ENCODE measurements at places on chromosomes 3 and 15.

GRCh38 chr3:122893754-122894668, 99.1 kb downstream of the SLC49A4 start:
- no peak for DNase-seq

DNA sequence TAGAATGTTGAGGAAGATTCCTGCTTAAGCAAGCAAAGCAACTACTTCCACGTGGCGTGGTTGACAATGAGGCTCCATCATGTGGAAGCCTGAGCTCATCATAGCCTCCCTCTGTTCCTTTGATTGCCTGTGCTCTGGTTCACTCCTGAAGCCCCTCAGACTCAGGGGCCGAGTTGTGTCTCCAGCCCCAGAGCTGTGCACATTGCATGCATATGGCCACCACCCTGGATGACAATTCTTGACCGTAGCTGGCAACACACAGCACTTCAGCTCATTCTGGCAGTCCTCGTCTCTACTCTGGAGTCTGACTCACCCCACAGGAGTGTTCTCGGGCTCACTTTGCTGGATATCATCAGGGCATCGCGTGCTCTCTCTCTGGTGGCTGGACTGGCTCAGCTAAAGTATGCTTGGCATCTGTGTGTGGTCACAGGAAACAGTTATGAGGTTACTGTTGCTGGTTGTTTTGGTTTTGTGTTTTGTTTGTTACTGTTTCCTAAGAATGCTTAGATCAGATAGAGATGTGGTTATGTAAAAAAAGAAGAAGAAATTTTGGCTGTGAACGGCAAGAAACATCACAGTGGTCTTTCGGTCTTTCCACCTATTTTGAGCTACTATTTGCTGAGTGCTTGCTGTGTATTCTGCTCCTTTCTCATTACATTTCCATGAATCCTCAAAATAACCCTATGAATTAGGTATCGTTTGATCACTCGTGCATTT, 41.6 kb upstream of the MRPS22 start:
- DNase-seq = no peak

- DNase-seq = no peak
Measured at GRCh38 chr15:76776480-76776879, 128.7 kb downstream of the SCAPER start.

- peak; percentile 66 for DNase-seq
Measured at GRCh38 chr3:141243271-141243707, 11.7 kb downstream of the PXYLP1 start.

DNA sequence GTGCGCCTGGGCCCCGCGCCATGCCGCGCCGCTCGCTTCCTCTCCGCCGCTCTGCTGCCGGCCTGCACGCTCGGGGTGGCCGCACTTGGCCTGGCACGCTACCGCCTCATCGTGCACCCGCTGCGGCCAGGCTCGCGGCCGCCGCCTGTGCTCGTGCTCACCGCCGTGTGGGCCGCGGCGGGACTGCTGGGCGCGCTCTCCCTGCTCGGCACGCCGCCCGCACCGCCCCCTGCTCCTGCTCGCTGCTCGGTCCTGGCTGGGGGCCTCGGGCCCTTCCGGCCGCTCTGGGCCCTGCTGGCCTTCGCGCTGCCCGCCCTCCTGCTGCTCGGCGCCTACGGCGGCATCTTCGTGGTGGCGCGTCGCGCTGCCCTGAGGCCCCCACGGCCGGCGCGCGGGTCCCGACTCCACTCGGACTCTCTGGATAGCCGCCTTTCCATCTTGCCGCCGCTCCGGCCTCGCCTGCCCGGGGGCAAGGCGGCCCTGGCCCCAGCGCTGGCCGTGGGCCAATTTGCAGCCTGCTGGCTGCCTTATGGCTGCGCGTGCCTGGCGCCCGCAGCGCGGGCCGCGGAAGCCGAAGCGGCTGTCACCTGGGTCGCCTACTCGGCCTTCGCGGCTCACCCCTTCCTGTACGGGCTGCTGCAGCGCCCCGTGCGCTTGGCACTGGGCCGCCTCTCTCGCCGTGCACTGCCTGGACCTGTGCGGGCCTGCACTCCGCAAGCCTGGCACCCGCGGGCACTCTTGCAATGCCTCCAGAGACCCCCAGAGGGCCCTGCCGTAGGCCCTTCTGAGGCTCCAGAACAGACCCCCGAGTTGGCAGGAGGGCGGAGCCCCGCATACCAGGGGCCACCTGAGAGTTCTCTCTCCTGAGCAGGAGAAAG, 951 bp downstream of the GPR62 start:
- peak; percentile 68 for DNase-seq

GRCh38 chr3:42582474-42583070, 805 bp upstream of the SEC22C start:
- DNase-seq = no peak

- DNase-seq = no peak
Measured at GRCh38 chr15:58451826-58452225, 20.0 kb downstream of the LIPC start.

DNA sequence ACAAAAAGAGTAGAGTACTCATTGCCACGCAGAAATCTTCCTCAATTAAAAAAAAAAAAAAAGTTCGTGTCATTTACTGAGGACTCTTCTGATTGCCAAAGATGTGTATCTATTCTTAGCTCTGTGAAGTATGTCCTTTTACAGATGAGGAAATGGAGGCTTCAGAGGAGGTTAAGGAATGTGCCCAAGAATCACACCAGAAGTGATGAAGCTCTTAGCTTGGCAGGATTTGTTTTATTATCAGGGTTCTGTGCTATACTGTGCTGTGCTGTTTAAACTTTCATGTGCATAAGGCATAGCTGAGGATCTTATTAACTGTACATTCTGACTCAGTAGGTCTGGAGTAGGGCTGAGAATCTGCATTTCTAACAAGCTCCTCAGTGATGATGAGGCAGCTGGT, 665.2 kb upstream of the ADAMTS9 start:
- DNase-seq = no peak

GRCh38 chr3:155517903-155518302, 224.4 kb upstream of the STRIT1 start:
- no peak for DNase-seq

DNA sequence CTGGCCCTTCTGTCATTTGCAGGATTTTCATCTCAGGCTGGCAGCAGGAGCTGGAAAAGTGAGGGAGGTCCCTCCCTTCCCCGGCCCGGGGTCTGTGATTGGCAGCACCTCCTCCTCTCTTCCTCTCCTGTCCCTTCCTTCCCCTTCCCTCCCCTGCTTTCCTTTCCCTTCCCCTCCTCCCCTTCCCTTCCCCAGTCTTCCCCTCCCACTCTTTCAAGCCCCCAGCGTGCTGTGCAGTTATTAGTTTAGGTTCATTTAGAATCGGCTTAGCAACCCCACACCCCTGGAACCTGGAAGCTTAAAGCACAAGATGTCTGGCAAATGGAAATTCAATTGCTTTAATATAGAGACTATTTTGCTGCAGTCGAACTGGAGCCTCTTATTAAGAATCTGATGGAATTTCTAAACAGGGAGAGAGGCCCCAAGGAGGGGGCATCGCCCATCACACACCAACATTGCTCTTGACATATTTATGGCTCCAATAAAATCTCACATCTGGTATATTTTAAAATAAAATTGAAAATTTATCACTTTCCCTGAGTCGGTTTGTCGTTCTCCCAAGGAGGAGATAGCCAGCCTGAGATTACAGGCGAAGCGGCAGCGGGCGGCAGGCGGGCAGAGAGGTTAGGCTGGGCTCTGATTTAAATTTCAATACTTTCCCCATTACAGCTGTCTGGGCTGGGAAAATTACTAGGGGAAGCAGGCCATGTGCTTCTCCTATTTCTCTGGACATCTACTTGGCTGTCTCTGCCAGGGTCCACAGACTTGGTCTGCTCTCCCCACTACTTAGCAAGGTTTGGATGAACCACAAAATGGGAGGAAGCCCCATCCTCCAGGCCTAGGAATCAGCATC, 98.9 kb downstream of the LINGO1 start:
- DNase-seq = no peak

DNA sequence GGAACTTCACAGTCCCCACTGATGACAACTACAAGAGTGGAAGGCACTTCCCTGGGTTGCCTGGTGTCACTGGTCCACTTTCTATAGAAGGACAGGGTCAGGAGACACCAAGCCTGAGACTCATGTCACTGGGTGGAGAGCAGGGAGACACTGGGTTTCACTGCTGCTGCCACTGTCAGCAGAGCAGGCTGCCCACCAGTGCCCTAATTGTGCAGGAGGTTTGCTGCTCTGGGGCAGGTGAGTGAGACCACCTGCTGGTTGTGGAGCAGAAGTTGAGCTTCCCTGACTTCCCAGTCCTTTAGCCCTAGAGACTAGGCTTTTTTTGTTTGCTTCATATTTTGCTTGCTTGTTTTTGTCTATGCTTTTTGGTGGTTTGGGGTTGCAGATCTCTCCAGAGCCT, 528.4 kb upstream of the RGMA start:
- no peak for DNase-seq

- no peak for DNase-seq
Measured at GRCh38 chr3:112308151-112308911, 14.3 kb upstream of the SLC9C1 start.

DNA sequence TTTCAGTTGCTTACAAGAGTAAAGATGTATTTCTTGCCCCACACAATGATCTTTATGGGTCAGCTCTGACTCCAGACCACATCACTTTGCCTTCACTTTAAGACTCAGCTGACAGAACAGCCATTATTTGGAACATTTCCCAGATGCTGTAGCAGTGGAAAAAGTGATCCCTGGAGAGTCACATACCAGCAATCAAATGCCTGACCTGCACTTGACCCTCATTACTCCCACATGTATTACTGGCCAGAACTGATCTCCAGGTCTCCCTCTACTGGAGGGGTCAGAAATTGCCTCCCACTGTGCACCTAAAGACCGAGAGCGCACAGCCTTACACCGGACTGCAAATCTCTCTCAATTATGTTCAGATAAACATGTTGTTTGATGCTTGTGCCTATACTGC, 88.6 kb upstream of the ZNF385D start:
- DNase-seq = no peak

DNA sequence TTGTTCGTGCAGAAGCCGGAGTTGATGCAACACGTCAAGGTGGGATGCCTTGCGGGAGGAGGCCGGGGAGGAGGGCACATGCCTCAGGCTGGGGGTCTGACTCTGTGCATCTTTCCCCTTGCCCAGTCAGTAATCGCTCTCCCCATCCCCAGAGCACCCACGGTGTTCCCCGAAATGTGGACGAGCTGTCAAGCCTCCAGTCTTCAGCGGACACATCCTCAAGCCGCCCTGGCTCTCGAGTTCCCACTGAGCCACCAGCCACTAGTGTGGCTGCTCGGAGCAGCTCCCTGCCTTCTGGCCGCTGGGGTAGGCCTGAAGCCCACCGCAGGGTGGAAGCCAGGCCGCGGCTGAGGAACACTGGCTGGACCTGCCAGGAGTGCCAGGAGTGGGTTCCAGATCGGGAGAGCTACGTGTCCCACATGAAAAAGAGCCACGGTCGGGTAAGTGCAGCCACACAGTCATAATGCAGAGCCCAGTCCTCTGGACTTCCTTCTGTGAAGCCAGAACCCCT, 18.7 kb upstream of the ALPK3 start:
- no peak for DNase-seq

GRCh38 chr3:85148036-85148435, 189.2 kb downstream of the CADM2 start:
- no peak for DNase-seq

GRCh38 chr15:30824518-30825195, 79.1 kb upstream of the FAN1 start:
- no peak for DNase-seq

GRCh38 chr3:184716622-184717398, 4.9 kb upstream of the MAGEF1 start:
- DNase-seq = no peak

DNA sequence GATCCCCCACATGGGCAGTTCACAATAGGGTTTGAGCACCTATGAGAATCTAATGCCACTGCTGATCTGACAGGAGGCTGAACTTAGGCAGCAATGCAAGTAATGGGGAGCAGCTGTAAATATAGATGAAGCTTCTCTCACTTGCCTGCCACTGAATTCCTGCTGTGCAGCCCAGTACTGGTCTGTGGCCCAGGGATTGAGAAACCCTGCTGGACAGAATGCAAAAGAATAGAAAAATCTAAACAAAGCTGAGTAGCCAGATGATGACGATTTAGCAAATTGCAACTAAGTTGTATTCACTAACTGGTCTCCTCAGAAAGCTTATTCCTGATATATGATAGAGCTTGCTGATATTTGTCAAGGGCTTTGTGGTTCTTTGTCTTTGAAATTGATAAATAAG, 34.3 kb upstream of the APH1B start:
- DNase-seq = no peak

DNA sequence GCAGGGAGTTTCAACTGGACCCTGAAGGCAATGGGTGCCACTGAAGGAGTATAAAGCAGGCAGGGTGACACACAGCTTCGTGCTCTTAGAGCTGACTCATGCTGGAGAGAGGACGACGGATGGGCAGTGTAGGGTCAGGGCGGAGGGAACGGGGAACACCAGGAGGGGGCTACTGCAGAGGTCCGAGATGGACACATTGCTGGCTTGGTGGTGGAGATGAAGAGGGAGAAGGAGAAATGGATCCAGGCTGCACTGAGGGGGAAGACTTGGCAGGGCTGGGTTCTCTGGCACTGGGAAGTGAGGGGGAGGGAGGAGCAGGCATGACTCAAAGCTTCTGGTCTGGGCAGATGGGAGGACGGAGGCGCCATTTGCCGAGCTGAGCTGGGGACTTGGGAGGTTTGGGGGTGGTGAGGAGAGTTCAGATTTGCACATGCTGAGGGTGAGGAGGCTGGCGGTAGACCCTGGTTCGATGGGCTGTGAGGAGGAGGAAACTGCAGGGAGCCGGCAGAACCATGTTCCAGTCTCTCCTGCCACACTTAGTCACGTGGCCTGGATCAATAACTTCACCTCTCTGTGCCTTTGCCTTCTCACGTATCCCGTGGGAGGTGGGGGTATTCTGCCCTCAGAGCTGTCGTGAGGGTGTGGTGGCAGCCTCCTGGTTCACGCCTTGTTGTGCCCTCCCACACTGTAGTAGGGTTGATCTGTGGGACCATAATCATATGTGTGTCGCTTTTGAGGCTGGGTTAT, 4.6 kb upstream of the KCTD6 start:
- no peak for DNase-seq

DNA sequence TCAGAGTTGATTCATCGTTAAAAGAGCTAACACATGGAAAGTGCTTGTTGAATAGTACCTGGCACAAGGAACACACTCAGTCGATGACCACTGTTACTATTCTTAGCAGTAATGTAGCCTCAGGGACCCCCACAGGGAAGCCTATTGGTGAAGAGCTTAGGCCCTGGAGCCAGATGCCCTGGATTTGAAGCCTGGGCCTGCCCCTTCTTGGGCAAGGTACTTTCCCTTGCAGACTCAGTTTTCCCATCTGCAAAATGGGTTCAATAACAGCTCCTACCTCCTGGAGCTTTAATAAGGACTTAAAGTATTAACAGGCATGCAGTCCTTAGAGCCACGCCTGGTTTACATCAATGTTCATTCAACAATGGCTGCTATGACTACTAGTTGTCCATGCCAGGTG, 96.9 kb upstream of the WNT5A start:
- no peak for DNase-seq

DNA sequence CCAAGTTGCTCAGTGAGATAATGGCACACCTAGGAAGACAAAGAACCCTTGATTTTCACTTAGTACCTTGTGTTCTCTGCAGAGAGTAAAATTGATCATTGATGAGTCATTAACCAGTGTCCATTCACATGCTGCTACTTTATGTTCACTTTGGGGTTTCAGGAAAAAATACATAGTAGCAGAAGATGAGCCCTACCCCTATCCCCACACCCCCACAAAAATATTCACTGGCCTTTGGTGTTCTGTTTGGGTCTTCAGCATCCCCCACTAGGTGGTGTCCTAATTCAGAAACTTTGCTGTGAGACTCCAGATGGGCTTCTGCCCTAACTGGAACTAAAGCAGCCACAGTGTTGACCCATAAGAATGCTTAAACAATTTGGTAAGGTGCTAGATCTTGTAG, 178.8 kb downstream of the KLHL25 start:
- no peak for DNase-seq

Data from activated T-cell treated with anti-CD3 and anti-CD28 coated beads, Interleukin-2, amount 50 U/mL, for 24 hours (primary cell).